Upper lobe of right lung (tissue), 1 donor: ENCODE measurements at places on chromosomes 5 and 9.

DNA sequence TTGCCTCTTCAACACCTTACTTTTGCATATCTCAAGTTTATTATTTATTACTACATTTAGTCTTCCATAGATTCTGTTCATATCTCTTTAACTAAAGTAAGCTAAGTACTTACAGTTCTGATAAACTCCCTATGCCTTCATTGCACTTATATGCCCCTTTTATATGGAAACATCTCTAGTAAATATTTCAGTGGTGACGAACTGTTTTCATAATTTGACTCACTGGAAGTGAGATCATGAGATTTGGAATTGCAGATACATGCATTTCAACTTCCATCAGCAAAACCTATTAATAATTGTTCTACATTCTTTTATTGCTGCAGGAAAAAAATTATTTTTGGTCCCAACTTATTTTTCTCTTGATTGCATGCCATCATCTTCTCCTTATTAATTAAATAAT is 263.5 kb downstream of the CD180 start:
- DNase-seq, result no peak

- no peak for DNase-seq
These were observed 26.8 kb upstream of the NUDT12 start for GRCh38 chr5:103589357-103589756.

DNA sequence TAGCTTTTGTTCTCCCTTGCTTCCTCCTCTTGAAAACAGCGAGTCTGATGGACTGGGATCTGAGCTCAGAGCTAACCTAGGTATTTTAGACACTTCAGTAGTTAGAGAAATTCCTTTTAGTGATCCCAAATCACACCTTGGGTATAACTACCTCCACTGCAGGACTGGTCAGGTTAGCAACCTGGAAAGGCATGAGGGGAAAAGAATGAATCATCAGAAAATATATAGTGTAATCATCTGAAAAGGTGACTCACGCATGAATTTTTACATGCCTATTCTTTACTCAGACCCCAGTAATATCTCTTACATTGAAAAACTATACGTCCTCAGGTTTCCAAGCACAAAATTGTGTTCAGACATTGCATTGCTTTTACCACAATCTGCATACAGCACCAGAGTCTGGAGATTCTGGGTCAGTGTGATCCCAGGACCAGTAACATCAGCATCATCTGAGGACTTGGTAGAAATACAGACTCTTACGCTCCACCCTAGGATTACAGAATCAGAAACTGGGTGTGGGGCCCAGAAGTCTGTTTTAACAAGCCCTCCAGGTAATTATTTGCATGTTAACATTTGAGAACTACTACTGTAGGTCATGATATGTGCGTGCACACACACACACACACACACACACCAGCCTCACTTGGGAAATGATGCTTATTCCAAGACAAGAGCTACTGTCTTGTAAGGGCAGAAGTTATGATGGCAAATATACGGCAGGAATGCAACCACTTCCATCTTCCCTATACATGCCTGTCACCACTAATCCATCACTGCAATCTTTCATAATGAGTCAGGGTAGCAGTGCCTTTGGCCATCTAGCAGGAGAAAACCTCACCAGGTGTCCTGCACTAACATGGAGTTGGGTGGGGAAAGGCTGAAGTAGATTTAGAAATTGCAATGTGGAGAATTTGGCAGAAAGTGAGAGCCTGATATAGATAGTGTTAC is 271.6 kb upstream of the MAP3K1 start:
- no peak for DNase-seq

GRCh38 chr5:134659456-134659855 is 10.9 kb downstream of the SEC24A start:
- DNase-seq, result no peak

GRCh38 chr5:143505934-143506333 is 102.4 kb upstream of the NR3C1 start:
- DNase-seq, result no peak

DNA sequence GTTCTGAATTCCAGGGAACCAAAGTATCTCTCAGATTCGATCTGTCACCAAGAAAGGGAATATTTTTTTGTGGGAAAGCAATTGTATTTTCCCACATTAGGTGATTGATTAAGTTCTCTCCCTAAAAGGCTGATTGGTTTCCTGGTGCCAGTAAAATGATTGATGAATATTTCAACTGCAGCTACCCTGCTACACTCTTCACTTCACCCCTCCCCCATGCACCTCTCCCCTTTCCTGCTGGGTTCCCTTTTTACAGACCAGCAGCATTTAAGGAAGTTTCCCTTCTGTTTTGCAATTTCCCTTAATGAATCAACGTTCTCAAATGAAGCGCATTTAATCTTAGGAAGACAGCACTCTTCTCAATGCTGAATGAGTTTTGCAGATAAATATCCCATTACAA is 13.1 kb downstream of the NR6A1 start:
- no peak for DNase-seq

DNA sequence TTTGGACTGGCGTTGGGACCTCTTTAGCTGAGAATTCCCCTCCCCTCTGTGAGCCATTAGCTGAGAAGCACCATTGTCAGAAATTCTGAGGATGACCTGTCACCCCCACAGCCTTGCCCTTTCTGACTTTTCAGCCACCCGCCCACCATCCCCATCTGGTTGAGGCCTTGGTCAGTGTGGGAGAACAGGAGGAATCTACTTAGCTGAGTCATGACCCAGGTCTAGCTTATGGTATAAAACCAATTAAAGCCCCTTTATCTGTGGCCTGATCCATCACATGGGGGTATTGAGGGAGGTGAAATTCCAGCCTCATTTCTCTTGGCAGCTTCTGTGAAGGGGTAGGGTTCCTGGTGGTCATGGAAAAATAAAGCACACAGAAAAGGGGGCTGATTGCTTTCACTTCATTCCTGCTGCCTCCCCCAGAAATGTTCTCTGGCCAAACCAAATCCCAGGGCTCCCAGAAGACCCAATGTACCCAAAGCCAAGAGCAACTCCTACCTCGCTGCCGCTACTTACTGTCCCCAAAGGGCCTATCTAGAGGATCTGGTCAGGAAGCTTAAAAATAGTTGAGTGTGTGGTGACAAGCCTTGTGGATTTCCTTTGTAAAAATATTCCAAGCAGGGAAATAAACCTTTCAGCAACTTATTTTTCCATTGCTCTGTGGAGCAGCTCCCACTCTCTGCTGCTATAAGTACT is 174.8 kb upstream of the TNC start:
- no peak for DNase-seq

GRCh38 chr9:114430457-114430856 is 42.7 kb upstream of the AKNA start:
- DNase-seq, result no peak

GRCh38 chr9:3177936-3178335 is 334.0 kb upstream of the PUM3 start:
- DNase-seq, result no peak

DNA sequence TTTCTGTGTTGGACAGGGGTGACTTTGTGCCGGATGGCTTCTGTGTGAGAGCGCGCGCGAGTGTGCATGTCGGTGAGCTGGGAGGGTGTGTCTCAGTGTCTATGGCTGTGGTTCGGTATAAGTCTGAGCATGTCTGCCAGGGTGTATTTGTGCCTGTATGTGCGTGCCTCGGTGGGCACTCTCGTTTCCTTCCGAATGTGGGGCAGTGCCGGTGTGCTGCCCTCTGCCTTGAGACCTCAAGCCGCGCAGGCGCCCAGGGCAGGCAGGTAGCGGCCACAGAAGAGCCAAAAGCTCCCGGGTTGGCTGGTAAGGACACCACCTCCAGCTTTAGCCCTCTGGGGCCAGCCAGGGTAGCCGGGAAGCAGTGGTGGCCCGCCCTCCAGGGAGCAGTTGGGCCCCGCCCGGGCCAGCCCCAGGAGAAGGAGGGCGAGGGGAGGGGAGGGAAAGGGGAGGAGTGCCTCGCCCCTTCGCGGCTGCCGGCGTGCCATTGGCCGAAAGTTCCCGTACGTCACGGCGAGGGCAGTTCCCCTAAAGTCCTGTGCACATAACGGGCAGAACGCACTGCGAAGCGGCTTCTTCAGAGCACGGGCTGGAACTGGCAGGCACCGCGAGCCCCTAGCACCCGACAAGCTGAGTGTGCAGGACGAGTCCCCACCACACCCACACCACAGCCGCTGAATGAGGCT is at the start of gene ADRB2:
Gene ADRB2 (plus strand): TSS at position 559 of the 686 bp plus-strand sequence. CDS start 221 bp downstream, outside the sequence.
- DNase-seq, result peak; percentile 99

GRCh38 chr5:140109018-140109758 is 4.7 kb upstream of the PURA start:
- DNase-seq, result peak; percentile 68

- DNase-seq, result no peak
These were observed 98.6 kb upstream of the SLC25A48 start for GRCh38 chr5:135735831-135736230.

GRCh38 chr5:68021227-68021626 is 194.3 kb upstream of the PIK3R1 start:
- no peak for DNase-seq

DNA sequence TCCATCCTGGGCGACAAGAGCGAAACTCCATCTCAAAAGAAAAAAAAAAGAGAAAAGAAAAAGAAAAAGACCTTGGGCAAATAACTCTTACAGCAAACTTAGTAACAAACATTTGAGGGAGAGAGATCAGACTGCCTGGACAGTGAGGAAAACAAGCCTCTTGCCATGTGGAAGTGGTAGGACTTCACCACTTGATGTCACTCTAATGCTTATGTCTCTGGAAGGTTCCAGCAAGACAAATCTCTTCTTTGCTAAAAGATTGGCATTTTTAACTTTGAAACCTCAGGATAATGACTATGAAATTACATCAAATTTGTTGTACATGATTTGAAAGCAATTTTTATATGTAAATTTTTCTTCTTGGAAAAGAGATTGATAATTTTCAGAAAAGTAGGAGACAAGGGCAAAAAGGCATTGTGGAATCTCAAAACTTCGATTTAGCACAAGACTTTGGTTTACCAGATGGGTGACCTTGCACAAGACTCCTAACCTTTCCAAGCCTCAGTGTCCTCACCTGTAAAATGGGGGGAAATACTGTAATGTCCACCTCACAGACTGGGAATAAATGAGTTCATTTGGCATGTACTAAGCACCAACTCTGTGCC is 5.4 kb downstream of the ACTL7B start:
- no peak for DNase-seq

GRCh38 chr5:144307736-144308135 is 137.1 kb downstream of the KCTD16 start:
- no peak for DNase-seq

DNA sequence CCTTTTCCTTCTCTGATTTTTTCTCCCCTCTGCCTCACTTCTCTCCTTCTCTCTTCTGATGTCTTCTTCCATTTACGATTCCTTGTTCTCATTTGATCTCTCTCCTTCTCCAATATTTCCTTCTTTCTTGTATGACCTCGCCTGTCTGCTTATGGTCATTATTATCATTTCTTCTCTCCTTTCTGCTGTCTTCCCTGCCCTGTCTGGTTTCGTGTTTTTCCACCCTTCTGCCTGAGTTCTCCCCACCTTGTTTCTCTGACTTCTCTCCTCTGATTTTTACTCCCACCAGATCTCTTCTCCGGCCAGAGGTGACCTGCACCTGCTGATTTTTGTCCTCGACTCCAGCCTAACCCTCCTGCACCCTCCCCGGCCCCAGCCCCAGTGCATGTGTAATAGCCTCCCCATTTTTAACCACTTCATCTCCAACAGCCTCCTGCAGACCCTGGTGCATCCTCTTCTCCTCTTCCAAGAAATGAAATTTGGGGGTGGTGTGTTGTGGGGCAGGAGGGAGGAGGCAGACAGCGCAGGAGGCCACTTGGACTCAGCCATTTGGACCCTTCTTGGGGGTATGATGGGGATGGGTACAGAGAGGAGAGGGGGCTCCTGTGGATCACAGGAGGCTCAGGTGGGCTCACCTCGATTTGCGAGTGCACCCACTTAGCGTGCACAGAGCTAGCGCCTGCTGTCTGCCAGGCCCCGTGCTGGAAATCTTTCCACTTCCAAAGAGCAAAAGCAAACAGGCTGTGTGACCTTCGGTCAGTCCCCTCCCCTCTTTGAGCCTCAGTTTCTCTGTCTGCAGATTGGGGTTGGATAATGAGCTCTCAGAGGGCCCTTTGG is 32.5 kb downstream of the GSN start:
- peak; percentile 39 for DNase-seq

DNA sequence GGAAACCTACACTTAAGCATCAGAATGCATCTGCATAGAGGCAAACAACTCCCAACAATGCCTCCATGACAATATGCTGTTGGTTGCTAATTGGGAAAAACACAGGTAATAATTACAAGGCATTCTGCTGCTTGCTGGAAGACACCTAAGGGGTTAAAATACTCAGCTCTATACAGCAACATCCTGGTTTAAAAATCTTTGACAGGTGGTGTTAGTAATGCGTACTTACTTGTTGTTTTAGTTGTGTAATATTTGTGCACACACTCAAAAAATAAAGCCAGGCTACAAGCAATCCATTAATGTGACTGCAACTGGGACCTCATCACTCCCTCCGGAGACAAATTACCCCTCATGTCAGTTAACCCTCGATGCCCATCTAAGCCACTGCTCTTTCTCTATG is 126.3 kb upstream of the ELL2 start:
- DNase-seq, result no peak

- DNase-seq, result peak; percentile 81
These were observed 614 bp upstream of the LCN6 start for GRCh38 chr9:136748666-136749611.

DNA sequence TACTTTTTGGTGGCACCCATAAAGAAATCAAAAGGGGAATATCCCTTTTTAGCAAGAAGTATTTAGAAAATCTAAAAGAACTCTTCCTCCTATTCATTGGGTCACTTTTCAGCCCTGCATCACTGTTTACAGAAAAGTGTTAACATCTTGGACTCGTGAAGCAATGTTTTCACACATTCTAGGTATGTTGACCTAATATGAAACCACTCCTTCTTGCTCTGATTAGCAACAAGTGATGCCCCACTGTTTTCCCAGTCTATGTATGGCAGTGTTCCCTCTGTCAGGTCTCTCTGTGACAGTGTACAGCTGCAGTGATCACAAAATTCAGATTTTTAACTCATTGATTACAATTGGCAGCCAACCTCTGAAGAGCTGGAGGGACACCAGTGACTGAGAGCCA is 148.2 kb upstream of the SLC12A2 start:
- DNase-seq, result no peak

DNA sequence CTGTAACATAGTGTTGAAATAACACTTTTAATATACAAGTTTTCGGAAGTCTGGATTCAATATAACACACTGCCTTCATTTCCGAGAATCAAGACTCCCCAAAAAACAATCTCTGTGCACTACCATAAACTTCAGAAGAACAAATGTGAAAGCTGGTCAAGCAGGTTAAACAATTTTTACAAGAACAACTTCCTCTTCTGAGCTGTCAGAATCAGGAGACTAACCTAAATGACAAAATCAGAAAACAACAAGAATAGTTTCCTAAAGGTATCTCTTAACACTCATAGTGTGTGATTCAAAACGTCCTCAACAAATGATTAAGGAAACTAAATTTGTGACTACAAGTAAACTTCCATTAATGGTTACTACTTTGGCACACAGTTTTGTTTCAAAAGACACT is 11.6 kb downstream of the C9orf72 start:
- no peak for DNase-seq

GRCh38 chr5:142756576-142756975 is 13.6 kb upstream of the ARHGAP26 start:
- no peak for DNase-seq
